ENCODE measurements at places on chromosomes 16 and 17.

DNA sequence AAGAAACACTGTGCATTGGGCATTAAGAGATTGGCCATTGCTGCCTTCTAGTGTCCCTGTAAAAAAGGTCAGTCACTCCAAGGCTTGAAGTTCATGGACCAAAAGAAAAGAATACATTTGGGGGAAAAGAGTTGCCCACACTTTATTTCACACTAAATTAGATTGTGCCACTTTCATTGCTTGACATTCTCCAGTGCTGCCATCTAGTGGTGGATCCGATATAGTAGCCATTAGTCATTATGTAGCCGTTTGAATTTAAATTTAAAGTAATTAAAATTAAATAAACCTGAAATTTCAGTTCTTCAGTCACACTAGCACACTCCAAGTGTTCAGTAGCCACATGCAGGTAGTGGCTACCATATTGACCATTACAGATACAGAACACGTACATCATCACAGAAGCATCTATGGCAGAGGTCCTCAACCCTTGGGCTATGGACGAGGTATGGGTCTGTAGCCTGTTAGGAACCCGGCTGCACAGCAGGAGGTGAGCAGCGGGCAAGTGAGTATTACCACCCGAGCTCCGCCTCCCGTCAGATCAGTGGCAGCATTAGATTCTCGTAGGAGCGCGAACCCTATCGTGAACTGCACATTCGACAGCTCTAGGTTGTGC is 21.9 kb upstream of the CDH5 start:
- peak; percentile 65 for DNase-seq

DNA sequence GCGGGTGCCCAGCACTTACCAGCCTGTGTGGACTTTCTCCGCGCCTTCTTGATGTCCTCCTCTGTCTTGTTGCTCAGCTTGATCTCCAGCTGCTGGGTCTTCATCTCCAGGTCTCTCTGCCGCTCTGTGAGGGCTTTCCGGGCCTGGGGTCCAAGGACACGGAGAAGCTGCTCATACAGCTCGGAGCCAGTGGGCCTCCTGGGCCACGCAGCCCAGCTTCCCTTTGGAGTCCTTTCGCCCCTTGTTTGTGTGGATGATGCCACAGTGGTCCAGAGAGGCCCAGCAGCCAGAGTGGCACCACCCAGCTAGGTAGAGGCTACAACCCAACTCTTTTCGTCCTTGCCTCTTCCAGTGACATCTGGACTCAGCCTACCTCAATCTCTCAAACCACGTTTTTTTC is 20.4 kb upstream of the RCVRN start:
- no peak for DNase-seq

DNA sequence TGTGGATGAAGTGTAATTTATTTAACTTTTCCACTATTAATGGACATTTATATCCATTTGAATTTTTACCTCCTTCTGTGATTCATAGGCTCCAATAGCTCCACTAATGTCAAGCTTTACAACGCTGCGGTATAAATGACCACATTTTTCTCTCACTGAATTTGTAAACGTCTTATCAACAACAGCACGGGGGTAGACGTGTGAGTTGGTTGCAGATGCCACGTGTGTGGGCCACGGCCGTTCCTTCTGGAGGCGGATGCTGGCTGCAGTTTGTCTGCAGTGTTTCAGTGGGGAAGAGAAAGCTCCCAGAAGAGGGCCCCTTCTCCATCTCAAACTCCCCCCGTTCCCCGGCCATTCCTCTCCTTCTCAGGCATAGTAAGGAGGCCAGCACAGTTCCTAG is 68.2 kb upstream of the XYLT1 start:
- no peak for DNase-seq

- DNase-seq: peak; percentile 37
Observed at GRCh38 chr16:13997933-13998332, 73.2 kb upstream of the MRTFB start.

GRCh38 chr17:35080536-35080935 is 17.0 kb upstream of the RFFL start:
- DNase-seq: no peak
